Activated T-cell treated with anti-CD3 and anti-CD28 coated beads, Interleukin-2, amount 50 U/mL, for 48 hours (primary cell): ENCODE measurements at places on chromosomes 4 and X.

DNA sequence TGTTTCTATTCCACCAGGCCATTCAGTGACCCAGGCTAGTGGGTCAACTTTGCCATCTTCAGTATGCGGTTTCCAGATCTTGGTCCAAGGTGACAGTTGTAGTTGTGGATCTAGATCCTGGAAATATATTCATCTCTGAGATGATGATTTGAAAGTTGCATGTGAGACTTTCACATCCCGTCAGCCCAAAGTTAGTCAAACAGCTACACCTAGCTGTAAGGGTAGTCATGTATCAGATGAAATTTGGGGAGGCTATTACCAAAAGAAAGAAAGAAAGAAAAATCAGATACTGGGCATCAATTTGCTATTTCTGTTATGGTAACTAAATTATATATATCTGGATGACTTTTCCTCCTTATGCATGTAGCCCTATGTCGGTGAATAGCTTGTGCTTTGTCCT is 259.4 kb upstream of the ARX start:
- DNase-seq = no peak

DNA sequence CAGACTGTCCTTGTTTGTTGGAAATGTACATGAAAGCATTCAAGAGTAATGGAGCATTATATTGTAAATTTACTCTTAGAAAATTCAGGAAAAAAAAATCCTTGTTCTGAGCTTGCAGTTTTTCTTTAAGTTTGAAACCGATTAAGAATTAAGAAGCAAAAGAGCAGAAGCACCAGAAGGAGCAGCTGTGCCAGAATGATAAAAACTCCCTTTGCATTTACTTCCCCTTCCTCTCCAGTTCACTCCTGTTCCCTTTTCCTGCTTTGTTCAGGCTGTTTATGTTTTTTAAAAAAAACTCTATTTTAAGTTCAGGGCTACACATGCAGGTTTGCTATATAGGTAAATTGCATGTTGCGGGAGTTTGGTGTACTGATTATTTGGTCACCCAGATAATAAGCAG is 90.3 kb downstream of the ATOH1 start:
- no peak for DNase-seq

DNA sequence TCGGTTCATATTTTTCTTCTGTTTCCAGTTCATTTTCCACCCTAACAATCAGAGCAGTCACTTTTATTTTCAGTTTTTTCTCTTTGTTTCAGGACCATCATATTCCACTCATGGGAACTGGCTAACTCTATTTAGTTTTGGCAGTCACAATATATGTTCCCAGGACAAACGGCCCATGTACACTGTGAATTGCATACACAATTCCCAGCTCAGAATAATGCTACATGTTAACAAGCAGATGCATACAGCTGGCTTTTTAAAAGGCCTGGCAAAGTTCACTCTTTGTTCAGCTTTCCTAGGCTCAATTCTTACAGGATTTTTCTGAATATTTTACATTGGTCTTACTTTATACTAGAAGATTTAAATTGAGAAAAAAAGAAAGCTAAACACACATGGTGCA is 224.9 kb downstream of the ANKRD50 start:
- no peak for DNase-seq

DNA sequence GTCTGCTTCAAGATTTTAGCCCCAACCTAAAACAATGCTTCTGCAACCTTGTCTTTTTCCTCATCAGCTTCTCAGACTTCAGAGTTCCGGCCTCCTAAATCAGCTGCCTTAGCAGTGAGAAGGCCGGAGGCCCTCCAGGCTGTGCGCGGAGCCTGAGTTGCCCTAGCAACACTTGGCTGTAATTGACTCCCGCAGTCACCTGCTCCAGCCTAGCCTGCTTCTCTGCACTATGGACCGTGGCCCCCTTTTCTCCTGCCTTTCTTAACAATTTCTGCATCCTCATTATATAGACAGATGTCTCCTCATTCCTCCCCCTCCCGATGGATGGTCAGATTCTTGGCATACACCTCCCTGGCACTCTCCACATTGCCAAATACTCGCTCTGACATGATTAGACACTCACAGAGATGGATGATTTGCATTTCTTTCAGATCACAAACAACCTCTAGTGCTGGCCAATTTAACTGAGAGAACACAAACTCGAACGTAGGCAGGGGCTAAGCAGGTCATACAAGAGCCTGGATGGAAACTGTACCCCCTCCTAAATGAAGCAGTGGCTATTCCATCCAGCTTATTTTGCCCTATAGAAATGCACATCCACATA is 9.5 kb upstream of the HUWE1 start:
- DNase-seq = no peak

GRCh38 chrX:108541286-108541685 is 101.6 kb downstream of the COL4A5 start:
- no peak for DNase-seq

DNA sequence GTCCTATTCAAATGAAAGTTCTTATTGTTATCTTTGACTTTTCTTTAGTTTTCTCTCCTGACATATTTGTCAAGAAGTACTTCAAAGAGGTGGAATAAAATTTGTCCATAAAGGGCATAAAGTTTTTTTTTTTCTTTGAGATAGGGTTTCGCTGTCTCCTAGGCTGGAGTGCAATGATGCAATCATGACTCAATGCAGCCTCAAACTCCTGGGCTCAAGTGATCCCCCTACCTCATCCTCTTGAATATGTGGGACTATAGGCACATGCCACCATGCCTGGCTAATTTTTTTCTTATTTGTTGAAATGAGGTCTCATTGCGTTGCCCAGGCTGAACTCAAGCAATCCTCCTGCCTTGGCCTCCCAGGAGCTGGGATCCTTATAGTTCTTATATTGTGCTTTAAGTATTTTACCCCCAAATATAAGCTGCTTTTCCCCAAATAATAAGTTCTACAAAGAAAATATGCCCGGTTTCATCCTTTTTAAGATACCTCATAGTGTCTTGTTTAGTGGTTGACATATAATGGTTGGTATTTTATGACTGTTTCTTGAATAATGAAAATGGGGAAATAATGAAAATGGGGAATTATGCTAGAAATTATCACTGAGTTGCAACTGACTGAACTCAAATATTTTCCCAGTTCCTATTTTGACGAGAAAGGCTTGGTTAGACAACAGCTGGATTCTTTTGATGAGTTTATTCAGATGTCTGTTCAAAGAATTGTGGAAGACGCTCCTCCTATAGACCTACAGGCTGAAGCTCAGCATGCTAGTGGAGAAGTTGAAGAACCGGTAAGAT is 11.6 kb downstream of the POLR2B start:
- DNase-seq = no peak

DNA sequence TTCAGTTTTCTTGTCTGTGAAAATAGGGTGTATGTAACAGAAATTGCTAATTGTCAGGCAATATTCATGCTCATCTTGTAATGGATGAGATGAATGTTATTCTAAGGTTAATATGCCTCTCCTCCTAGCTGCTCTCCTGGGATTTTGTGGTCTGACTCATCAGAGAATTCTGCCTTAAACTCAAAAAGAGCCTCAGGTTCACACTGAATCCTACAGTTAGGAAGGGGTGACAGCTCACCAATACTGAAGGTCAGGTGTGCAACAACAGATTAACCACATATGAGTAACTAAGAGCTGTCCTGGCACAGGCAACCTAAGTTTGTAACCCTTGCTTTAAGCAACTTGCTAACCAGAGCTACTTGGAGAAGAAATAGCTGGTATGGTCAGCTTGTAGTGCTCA is 197.7 kb downstream of the SPATA18 start:
- DNase-seq = no peak

- DNase-seq = no peak
Observed at GRCh38 chr4:156538210-156538609, 433.4 kb downstream of the PDGFC start.

DNA sequence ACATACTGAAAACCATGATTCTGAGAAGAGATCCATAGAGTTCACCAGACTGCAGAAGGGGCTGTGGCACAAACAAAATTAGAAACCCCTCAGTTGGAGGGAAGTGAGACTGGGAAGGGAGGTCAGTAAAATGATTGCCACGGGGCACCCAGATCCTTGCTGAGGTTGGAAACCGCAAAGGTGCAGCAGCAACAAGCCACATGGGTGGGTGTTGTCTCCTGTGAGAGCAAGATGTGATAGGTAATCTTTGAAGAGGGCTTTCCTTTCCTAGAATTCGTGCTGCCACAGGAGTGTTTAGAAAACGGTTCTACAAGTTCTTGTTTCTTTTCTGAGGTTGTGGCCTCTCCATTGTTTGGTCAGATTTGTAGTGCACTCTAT is 85.5 kb downstream of the NFKB1 start:
- peak; percentile 52 for DNase-seq

- peak; percentile 55 for DNase-seq
Observed at GRCh38 chr4:26083987-26084386, 170.0 kb downstream of the SMIM20 start.

- no peak for DNase-seq
Observed at GRCh38 chr4:152997771-152998487, 61.8 kb downstream of the FHDC1 start.

GRCh38 chr4:113904877-113905276 is 74.6 kb downstream of the ARSJ start:
- DNase-seq = no peak

- DNase-seq = no peak
Observed at GRCh38 chrX:125503769-125504168, 184.1 kb downstream of the TEX13C start.

DNA sequence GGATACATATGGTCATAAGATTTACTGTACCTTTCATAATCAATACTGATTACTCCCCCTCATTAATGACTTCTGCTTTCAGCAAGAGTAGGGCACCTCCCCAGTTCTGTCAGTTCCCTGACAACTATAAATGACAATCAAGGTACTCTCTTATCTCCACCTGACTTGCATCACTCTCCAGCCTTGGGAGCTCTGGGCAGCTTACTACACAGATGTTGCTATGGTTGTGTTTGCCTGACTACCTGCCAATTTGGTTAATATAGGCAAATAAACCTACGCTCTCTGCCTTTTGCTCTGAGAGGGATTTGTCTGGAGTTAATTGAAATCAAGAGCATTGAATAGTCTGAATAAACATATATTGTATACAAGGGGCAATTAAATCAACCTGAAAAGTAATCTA is 22.8 kb upstream of the MAP7D3 start:
- no peak for DNase-seq

GRCh38 chr4:168621806-168622589 is 125.1 kb downstream of the PALLD start:
- DNase-seq = no peak
